C1 segment of cervical spinal cord (tissue), 14 donors: ENCODE measurements at places on chromosomes 3 and 15.

GRCh38 chr3:14377838-14378169, 24.6 kb upstream of the SLC6A6 start:
- no peak for DNase-seq

GRCh38 chr3:67402873-67403272, 251.5 kb downstream of the SUCLG2 start:
- DNase-seq, result no peak

DNA sequence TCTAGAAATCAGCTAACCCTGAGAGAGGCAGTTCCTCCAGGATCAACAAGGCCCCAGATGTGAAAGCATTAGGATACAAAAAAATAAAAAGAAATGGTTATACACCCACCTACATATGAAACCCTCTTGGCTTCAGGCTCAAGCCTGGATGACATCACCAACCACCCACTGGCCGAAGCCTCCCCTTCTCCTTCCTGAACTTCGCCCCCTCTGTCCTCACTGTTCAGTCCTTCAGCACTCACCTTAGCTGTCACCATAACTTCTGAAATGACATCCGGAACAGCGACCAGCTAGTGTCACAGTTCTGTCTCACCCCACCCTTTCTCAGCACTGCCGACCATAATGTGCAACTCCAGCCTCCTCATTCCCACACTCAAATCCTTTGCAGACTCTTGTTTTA, 98.7 kb downstream of the PLCH1 start:
- no peak for DNase-seq

- no peak for DNase-seq
Observed at GRCh38 chr3:107512108-107512507, 10.7 kb upstream of the BBX start.

DNA sequence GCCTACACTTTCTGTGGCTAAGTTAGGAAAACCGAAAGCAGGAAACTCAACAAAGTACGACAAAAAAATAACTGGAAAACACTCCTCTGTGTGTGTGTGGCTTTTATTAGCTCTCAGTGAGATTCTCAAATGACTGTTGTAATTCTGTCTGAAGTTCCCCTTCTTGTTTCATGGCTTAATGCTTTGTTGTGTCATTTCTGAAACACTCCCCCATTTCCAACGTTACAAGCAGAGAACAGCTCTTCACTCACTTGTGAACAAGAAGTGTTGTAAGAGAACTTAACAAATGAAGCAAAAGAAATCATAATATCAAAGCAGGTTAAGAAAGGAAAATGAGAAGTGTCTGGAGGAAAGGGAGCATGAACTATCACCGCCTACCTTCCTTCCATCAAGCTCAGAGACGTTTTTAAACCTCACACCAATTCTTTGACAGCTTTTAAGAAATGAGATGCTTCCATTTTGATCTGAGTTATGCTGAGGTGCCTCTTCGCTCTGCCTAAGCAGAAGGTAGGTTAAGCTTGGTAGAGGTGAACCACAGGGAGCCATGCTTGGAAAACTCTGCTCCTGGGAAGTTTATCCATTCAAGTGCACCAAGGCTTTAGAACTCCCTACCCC, 12.4 kb upstream of the SEC62 start:
- no peak for DNase-seq

DNA sequence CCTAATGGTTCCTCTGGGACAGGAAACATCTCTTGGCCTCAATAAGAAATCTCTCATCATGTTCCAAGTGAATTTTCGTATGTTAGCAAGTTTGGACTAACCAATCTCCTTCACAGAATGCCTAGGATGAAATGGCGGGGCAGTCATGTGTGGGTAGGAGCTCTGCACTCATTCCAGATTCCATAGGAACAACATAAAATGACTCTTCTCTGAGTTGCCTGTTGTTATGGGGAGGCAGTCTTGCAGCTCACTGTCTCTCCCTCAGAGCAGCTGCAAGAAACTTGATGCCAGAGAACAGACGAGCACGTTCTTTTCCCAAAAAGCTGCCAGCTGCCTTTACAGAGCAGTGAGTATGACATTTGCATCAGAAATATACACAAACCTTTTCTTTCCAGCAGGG, 34.1 kb downstream of the SPATA12 start:
- no peak for DNase-seq

GRCh38 chr3:48398701-48399386, 26.8 kb downstream of the FBXW12 start:
- DNase-seq, result no peak

GRCh38 chr3:120554812-120555606, 41.1 kb upstream of the NDUFB4 start:
- no peak for DNase-seq

GRCh38 chr15:68599560-68600071, 20.8 kb downstream of the CORO2B start:
- DNase-seq, result no peak

DNA sequence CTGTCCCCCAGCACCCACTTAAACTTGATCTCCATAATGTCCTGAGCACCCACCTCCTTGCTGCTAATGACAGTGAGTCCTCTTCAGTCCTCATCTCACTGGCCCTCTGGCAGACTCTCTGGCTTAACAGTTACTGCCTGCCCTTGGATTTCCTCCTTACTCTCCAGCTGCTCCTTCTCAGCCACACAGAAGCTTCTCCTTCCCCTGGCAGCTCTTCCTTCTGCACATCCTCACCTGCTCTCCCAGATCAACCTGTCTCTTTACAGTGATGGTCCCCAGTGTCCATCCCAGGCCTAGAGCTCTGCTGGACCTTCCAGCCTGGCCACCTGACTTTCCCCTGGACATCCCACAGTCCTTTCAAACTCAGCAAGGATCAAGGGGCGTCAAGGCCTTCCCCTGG, 47.4 kb upstream of the SMAD3 start:
- DNase-seq, result no peak

DNA sequence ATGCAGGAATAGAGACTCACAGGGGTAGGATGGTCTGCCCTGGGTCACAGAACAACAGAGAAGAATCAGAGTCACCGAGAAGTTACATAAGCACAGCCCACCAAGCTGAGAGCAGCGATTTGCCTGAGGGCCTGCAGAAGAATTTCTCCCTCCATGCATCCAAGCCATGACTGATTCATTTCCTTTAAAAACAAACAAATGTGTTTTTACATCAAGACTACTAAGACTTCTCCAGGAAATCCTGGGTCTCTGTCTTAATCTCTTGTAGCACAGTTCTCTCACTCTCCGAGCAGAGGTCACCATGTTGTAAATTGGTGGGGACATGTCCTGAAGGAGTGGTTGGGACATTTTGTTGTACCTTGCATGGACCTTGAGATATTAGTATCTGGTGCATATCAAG, 159.8 kb downstream of the THSD4 start:
- no peak for DNase-seq

DNA sequence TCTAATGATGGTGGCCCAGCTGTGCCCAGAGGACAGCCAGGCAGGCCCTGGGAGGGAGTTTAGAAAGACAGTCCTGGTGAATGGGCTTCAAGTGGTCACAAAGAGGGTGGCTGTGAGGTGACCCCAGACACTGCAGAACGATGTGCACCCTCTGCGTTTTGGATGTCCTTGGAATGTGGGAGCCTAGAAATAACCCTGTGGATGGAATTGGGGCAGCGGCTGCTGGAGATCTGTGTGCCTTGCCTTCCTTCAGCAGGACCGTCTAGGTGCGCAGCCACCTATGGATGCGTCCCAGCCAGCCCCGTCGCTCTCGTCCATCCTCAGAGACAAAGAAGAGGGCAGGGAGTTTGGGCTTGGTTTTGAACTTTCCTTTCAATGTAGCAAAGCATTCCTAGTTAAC, 46.5 kb downstream of the KLHL25 start:
- DNase-seq, result no peak

DNA sequence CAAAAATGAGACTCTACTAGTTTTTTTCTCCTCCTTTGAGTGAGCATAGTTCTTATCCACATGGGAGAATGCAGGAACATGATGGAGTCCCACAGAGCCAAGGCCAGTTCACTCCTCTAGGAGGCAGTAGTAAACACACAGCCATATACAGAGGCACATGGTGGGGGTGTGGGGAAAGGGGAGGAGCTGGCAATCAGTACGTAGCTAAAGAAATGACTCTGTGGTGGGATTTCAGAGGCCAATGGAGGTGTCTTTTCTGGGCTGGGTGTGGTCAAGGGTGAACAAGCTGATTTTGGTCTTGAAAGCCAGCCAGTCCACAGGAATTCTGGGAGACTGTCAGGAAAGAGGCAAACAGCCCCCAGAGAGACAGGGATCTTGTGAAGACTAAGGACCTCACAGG, 6.6 kb upstream of the RAB11A start:
- no peak for DNase-seq

DNA sequence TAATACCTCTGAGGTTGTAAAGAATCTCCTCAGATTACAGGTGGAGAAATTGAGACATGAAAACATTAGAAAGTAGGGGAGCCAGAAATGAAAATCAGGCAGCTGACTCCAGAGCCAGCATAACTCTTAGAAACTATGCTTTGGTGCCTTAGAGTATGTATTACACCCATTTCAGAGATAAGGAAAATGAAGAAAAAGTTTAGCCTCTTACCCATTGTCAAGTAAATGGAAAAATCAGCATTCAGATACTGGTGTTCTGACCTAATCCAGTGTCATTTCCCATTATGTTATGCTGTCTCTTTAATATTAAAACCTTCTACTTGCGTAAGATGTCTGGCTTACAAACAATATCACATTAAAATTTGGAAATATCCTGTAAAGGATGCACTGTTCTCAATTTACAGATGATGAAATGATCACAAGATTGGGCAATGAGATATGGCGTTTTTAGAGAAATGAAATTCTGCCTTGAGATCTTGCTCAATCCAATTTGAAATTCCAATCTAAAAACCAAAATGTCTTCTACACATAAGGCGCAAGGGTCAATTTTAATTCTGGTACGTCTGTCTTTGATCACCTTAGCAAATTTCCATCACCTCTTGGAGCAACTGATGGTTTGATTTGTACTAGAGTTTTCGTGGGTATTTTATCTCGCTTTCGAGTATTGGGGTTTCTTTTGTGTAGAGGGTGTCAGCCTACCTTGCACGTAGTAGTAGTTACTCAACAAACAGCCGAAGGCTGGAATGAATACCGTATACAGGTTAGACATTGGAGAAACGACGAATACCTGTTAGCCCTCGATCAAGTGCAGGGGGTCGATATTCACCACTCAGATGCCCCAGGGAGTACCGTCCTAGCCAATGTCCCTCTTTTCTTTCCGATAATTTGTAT, 902 bp upstream of the ZCWPW2 start:
- DNase-seq, result no peak

- DNase-seq, result no peak
Observed at GRCh38 chr3:111311709-111312235, 230.2 kb upstream of the CD96 start.

DNA sequence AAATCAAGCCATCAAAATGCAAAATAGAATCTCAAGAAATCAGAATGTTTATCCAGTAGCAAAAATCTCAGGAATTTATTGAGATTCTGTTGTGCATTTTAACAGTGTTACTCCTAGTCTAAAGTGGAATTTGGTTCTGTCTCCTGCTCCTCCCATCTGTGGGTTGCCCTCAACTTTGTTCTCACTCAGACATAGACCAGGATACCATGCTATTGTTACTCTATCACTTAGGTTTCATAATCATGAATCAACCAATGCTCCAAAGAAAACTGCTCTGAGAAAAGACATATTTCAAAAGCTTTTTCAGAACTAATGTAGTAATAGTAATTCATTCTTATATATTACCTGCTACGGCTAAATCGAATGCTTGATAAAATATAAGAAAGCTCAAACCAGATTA, 274.7 kb downstream of the RBMS3 start:
- DNase-seq, result no peak

DNA sequence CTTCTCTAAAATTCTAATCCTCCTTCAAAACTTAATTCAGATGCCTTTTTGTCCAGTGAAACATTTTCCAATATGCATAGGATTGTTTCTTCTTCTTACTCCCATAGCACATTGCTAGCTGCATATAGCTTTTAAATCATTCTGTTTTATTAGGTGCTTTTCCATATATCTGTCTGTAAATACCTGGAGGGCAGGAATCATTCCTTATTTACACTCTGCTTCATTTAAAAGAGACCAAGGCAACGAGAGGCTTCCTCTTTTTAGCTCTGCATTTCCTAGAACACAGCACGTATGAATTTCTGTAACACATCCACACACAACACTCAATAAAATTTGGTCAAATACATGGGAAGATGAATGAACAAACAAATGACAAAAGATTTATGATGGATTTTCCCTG, 43.5 kb upstream of the KPNA4 start:
- DNase-seq, result no peak

- DNase-seq, result no peak
Observed at GRCh38 chr3:148211725-148212124, 486.0 kb upstream of the AGTR1 start.

- DNase-seq, result no peak
Observed at GRCh38 chr3:101828276-101828675, 21.0 kb upstream of the NFKBIZ start.

- no peak for DNase-seq
Observed at GRCh38 chr3:33821989-33822388, 23.6 kb downstream of the PDCD6IP start.

- DNase-seq, result no peak
Observed at GRCh38 chr3:49911611-49912010, 7.9 kb upstream of the MST1R start.

DNA sequence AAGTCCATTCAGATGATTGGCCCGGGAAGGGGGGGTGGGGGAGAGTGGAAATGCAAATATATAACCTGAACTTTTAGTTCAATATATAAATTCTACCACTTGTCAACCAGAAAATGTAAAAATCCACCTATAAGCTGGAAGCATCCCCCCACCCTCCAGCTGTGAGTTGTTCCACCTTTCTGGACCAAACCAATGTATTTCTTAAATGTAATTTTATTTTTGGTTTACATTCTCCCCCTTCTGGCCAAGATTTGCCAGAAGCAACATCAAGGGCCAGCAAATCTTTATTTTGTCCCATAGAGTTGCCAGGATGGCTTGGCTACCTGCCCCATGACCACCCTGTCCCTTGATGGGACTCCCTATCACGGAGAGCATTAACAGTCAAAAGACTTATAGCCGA, 545.7 kb downstream of the TBL1XR1 start:
- no peak for DNase-seq

GRCh38 chr3:138325990-138326389, 3.7 kb downstream of the NME9 start:
- no peak for DNase-seq
